Naive thymus-derived CD4-positive, alpha-beta T cell (primary cell): ENCODE measurements at places on chromosomes 7 and 10.

- DNase-seq: no peak
Measured at GRCh38 chr7:45187089-45187945, 29.7 kb downstream of the RAMP3 start.

DNA sequence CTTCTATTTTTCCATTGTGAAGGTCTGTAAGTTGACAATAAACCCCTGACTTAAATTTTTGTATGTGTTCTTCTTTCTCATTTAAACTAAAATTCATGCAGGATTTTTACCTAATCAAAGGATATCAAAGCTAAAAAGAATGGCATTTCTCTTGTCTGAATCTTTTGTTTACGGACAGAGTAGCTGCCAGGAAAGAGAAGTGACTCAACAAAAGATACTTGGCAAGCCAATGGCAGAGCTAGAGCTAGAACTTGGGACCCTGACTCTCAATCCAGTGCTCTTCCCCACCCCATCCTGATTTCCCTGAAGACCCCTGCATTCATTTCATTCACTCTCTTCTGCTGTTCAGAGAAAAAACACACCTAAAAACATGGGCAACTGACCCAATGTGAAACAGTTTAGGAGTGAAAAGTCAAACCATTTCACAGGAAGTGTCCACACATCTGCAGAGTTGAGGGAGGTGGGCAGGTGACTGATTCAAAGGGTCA, 40.2 kb upstream of the PDLIM1 start:
- no peak for DNase-seq

DNA sequence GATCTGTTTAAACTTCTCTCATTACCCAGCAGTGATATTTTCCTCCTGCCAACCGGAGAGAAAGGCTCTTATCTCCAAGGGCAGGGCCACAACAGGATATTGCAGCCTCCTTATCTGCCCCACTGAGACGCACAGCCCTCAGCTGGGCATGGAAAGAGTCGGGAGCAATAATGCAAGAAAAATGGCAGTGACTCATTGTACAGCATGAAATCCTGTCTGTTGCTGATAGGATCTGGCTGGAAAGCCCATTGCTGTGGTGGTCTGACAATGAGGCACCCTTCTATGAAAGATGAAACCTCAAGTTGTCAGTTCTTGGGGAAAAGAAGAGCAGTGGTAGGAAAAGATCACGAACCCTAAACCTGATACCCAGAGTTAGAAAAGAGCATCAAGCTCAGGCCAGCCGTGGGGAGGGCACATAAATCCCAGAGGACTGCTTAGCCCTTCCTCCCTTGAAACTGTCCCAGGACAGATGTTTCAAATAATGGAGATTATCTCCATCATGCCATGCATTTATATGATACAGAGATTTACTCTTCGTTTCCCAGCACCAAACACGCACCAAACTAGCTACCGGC, 47.0 kb upstream of the FIGNL1 start:
- no peak for DNase-seq

DNA sequence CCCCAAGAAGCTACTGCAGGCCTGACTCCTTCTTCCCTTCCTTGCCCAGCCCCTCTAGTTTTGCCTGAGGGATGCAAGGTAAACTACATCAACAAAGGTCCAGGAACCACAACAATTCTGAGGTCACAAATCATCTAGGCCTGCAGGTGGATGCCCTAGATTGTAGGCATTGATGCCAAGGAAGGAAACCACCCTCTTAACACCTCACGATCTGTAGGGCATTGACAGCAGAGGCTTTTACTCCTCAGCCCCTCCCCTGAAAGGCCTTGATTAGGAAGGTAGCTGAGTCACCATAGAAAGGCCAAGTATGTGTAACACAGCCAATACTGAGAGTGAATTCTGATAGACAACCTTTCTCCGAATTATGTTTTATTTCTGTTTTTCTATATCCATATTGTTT, 46.7 kb upstream of the FAM3C start:
- DNase-seq: no peak

DNA sequence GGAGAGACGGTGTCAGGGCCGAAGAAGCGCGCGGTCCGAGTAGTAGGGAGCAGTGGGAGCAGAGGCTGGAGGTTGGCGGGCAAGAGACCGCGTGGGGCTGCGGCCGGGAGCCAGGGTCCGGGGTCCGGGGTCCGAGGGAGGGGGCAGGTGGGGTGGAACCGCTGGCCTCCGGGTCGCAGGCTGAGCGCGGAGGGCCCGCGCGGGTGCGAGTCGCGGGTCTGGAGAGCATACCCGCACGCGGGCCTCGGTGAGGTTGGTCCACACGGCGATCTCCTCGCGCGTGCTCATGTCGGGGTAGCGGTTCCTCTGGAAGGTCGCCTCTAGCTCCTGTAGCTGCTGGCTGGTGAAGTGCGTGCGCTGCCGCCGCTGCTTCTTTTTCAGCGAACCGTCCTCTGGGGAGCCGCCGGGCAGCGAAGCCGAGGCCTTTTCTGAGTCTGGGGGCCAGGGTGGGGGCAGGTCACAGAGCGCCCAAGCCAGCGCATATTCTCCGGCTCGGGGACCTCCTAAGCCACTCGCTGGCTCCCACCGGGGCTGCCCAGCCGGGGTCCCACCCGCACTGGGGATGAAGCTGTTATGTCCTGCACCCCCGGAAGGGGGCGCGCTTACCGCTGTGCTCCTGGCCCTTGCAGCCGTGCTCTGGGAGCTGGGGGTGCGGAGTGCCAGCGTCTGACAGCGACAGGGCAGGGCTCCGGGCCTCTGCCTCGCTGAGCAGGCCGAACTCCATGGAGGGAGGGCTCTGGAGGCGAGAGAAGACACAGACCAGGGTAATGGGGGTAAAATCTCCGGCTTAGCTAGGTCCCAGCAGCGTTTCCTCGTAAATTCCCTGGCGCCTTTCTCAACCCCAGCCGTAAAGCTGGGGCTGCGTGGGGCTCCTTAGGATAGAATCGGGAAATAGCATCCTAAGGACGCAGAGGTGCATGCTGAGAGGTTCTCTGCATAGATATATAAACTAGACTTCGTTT, 5.5 kb downstream of the ELOVL3 start:
- peak; percentile 65 for DNase-seq

GRCh38 chr7:38242814-38243213, 30.6 kb downstream of the TARP start:
- no peak for DNase-seq

- DNase-seq: no peak
Measured at GRCh38 chr7:128065872-128066271, 34.6 kb upstream of the LRRC4 start.

GRCh38 chr7:23210506-23210905, 28.7 kb downstream of the NUP42 start:
- DNase-seq: no peak

DNA sequence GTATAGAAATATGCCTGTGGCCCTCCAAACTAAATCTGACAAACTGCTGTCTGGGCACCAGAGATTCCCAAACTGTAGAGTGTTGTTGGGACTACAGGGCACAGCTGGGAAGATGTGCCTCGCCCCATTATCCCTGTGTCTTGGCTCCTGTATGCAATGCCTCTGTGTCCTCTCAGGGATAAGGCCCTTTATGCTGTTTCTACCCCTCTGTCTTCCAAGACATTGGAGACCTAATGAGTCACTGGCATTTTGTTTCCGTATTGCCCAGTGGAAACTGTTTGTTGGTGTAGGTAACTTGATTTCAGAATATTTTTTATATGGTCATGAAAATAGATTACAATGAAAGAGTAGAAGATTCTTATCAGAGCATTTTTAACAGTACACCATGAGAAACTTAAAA, 183.2 kb downstream of the GLI3 start:
- no peak for DNase-seq

DNA sequence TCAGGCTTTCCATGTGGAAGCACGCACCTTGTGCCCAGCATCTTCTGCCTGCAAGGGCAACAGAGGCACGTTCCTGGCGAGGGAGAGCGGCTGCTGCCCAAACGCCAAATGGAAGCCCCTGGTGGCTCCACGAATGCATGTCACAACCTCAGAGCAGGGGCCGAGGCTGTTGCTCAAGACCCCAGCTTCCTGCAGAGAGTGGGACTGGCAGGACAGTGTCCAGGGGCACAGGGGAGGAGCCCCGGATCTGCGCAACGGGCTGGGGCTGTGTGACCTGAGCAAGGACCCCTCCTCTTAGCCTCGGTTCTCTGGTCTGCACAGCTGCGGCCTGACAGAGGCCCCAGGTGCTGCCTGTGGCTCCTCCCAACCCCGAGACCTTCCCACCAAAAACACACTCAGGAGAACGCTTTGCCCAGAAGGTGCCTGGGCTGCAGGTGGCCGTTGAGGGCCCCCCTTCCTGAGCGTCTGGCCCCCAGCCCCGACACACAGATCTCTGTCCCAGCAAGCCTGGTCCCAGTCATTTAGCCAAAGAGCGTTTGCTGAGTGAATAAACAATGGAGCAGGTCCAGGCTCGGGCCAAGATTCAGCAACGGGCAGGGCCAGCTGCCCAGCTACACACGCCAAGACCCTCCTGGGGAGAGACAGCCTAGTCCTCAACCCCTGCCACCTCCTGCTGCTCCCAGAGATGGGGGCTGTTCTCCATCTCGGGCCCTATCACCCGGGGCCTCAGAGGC, 1.2 kb downstream of the MICALL2 start:
- no peak for DNase-seq

DNA sequence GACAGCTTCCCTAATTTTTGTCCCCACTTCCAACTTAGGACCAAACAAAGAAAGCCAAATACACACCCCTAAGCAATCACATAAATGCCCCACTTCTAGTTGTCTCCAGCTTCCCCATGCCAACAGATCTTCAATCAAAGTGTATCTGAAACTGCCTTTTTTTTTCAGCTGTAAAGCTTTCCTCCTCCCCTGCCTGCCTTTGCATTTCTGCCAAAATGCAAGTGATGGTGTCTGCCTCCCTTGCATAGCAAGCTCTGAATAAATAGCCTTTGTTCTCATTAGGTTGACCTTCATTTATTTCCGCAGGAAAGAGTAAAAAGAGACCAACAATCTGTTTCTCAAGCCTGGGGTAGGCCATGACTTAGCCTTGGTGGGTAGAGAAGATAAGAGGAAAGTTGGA, 459.4 kb downstream of the GPAM start:
- no peak for DNase-seq

GRCh38 chr7:153504288-153505075, 547.7 kb upstream of the DPP6 start:
- no peak for DNase-seq

- DNase-seq: no peak
Measured at GRCh38 chr7:36962367-36962766, 238.1 kb upstream of the AOAH start.

DNA sequence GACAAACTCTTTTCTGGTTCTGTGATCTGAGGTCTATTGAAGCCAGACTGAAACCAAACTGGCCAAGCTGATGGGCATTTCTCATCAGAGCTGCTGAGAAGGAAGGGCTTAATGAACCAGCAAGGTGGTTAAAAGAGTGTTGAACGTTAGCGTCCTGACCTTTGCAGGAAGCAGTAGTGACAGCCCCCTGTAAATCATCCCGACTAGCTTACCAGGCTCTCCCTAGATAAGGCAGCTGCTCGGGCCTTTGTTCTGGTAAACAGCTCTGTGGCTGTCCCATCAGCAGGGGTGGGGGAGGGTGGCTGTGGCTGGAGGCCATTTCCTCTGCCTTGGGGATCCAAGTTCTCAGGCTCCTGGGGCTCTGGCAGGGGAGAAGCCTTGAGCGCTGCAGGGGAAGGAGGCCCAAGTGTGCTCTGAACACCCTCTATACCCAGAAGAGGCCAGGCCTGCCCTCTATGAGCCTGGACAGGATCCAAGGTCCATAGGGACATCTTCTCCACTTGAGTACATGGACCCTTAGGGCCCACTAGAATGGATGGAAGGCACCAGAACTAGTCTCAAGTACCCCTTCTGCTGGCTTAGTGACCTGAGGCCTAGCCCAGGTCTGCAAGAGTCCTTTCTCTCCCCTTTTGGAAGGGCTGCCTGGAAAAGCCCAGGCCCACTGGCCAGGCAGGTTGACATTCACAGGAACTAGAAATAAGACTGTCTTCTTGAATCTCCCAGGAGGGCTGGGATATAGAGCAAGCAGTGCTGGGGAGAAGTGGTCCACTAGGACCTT, 134.6 kb downstream of the ARHGAP22 start:
- no peak for DNase-seq

DNA sequence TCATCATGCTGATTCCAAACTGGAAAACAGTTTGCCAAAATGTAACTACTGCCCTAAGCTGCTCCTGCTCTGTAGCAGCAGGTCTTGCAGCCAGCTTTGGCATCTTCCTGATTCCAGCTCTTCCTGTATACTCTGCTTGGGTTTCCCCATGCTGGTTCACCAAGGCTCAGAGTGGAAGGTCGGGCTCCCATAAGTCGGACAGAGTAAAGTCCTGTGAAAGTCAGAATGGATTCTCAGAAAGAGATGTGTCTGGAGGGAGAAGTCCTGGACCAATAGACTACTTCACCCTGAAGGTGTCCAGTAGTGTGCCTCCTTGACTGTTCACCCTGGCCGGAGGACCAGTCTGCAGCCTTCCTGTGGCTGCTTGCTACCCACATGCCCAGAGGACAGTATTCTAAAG, 93.8 kb downstream of the STRA8 start:
- DNase-seq: no peak

GRCh38 chr10:71549766-71550533, 153.2 kb downstream of the CDH23 start:
- DNase-seq: no peak

- DNase-seq: no peak
Measured at GRCh38 chr7:36400606-36401005, 10.9 kb downstream of the ANLN start.

DNA sequence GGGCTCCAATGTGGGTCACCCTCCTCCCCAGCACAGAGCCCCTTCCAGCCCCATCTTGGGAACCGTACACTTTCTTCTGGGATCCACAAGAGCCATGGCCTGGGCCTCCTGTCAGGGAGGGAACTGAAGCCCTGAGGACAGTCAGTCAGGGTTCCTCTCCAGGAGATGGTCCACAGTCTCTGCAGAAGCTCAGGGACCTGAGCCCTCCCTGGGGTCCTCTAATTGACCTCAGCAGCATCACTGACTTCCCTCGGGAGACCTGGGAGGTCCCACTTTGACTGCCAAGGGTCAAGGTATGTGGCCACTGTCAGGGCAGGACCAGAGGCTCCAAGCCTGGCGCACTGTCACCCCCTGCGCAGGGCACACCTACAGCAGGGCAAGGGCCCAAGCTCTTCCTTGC, 32.3 kb downstream of the NOD1 start:
- DNase-seq: no peak

DNA sequence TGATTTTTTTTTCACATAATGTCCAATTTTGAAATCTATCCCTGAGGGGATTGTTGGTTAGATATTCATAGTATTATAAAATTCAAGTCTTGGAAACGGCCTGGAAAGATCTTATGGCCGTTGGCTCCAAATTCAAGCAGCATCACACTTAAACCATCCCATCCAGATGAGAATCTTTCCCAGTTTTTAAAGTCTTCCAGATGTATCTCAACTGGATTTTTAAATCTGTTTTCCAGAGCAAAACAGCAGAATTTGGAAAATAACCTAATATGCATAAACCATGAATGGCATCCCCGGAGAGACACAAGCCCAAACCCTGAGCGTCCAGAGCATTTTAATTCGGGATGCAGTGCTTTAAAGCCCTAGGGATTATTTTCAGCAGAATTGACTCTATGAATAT, 208.2 kb upstream of the PRKCQ start:
- DNase-seq: no peak

- no peak for DNase-seq
Measured at GRCh38 chr10:76892766-76893479, 744.7 kb downstream of the KCNMA1 start.

GRCh38 chr7:130022623-130023175, 28.5 kb downstream of the ZC3HC1 start:
- no peak for DNase-seq

GRCh38 chr7:22629056-22629455, 97.9 kb upstream of the IL6 start:
- no peak for DNase-seq
